Kidney (tissue), 22 donors: ENCODE measurements at places on chromosomes 7 and 10.

DNA sequence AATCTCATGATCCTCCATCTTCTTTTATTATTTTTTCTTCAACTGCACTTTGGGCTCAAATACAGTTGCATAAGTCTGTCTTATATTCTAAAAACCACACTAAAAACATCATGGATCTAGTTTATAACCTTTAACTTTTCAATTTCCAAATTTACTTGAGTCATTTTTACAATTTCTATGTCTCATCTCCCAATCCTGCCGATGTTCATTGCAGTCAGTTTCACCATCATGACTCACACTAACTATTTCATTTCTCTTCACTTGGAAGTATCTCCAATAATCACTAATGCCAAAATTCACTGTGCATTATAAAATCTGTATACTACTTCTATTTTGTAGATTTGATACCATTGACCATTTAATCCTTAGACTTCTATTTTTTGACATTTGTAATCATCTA, 806.9 kb upstream of the SORCS1 start:
- no peak for DNase-seq

DNA sequence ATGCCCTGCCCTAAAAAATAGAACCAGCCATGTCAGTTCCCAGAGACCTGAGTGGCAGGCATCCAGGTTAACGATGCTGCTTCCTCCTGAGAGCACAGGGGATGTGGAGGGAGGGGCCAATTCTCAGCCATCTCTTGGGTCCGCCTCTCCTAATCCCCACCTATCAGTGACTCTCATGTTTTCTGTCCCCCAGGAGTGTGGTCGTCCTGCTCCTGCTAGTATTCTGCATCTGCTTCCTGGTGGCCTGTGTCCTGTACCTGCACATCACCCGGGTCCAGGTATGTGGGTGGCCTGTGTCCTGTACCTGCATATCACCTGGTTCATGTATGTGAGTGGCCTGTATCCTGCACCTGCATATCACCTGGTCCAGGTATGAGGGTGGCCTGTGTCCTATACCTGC, 105.3 kb downstream of the ADCY1 start:
- no peak for DNase-seq

GRCh38 chr7:68748934-68749900, 849.1 kb upstream of the AUTS2 start:
- no peak for DNase-seq

DNA sequence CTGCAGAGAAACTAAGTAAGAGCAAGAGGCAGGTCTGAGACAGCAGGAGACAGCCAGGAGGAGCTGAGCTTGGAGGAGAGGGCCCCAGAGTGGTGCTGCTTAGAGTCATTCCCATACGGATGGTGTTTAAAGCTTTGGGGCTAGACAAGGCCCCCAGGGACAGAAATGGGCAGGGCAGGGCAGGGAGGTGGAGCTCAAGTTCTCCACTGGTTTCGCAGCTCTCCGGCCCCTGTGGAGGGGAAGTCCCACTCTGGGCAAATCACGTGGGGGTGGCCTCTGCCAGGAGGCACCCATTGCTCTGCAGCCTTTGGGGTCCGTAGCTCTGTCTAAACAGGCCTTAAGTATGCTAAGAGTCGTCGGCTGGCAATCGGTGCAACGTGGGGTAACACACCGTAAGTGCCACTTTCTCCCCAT, 1.0 kb upstream of the PTPRE start:
- DNase-seq = no peak

DNA sequence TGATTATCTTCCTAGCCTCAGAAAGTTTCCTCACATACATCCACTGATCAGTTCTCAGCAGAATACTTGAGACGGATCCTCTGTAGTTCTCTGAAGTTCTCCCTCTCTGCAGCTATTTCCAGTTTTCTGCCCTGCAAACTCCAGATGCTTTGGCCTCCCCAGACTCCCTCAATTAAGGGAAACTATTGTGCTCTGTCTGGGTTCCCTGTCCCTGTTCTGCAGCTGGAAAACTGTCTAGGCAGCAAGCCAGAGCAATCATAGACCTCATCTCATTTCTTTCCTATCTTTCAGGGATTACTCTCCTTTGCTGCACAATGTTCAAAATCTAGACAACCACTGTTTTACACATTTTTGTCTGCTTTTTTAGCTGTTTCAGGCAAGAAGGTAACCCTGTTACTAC, 9.2 kb downstream of the MICU1 start:
- DNase-seq = no peak

- peak; percentile 19 for DNase-seq
These were observed 164.6 kb upstream of the ZMIZ1 start for GRCh38 chr10:78904196-78904595.

DNA sequence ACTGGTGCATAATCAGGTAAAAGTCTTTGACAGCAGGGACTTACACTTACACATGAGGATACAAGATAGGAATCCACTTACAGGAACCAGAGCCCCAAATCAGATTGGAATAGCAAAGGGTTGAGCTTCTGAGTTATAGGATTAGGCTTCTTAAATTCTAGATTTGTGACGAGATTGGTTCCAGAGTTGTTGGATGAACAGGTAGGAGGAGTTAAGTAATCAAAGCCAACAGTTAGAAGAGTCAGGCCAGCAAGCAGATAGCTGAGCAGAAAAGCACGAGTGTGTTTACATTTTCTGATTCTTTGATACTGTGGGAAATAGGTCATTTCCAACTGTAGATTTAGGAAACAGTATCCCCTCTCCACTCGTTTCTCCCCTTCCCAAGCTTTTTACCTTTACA, 167.0 kb downstream of the MDFIC start:
- no peak for DNase-seq

- no peak for DNase-seq
These were observed 301.2 kb downstream of the PLXDC2 start for GRCh38 chr10:20117471-20117870.

GRCh38 chr10:83469728-83470331, 669.5 kb upstream of the GHITM start:
- no peak for DNase-seq

DNA sequence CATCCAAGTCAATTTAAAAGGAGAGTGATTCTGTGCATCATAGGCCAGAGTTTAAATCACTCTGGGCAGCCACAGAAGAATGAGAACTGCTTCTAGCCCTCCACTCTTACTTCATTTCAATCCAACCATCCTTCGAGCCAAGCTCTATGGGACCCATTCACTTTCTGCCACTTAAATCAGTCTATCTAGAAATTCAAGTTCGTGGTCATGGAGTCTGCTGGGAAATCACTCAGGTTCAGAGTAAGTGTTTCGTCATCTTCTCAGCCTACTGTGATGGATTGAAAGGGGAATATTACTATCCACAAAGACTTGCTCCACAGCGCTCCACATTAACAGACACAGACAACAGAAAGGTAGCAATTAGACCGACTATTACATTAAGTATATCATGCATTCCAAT, 4.6 kb downstream of the DCLRE1C start:
- no peak for DNase-seq

GRCh38 chr10:130808686-130809085, 502.8 kb downstream of the TCERG1L start:
- no peak for DNase-seq

DNA sequence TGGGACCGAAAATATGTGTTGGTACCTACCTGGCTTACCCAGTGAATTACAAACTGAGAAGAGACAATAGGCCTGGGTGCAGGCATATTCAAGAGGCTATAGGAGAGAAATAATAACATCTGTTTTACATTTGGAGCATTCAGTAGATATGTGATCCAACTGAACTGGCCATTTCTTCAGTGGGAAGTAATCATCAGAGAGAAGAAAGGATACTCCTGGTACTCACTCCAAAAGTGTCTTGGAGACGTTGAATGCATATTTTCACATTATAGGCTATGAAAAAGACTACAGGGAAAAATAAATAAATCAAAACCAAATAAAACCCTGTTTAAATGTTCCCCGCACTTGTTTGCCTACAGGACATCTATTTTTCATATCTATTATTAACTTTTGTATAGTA, 1680.3 kb downstream of the REEP3 start:
- no peak for DNase-seq

DNA sequence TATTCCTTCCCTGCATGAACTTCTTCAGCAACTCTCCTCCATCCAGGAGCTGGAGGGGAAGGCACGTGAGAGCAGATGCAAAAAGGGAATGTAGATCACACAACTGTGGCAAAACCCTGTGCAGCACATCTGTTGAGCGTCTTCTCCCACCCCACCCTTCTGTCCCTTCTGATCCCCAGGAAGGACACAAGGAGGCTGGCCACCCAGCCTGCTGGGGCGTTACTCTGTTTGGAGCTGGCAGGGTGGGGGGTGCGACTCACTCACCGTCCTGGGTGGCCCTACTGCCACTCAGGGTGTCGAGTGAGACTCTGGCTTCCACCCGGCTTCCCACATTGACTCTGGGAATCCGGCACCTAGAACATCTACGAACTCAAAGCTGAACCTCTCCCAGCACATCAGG, 10.2 kb upstream of the MMP21 start:
- no peak for DNase-seq

DNA sequence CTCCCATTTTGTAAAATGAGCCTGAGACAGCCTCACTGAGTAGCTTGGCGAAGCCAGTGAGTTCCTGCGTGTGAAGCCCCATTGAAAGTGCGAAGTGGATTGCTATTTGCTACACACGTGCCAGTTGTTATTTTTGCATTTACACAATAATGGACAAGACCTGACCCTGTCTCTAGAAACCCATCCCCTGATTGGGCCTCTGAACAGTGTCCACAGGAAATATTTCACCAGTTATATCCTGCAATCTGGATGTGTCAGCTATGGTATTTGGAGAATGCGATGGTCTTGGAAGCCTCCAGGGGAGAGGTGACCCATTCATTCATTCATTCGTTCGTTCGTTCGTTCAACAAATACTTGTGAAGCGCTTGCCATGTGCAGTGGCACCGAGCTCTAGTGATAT, 37.1 kb downstream of the COL13A1 start:
- no peak for DNase-seq

GRCh38 chr7:116162254-116162653, 48.1 kb upstream of the TES start:
- no peak for DNase-seq

GRCh38 chr7:155141562-155141961, 71.4 kb downstream of the HTR5A start:
- no peak for DNase-seq

DNA sequence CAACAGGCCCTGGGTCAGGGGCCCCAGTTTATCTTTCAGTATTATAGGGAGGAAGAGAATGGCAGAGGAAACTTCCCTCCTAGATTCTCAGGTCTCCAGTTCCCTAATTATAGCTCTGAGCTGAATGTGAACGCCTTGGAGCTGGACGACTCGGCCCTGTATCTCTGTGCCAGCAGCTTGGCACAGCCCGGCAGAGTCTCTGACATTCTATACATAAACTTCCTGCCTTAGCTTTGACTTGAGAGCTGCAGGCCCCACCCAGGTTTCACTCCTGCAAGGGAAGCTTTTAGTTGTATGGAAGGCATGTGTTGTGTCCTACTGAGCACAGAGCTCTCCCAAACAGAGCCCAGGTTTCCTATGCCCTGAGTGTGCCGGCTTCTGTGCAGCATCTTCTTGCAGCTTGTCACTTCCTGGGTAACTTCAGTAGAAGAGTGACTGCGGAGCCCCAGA, 205.6 kb upstream of the PRSS58 start:
- DNase-seq = no peak

- peak; percentile 98 for DNase-seq
These were observed 3.1 kb downstream of the ADIRF start for GRCh38 chr10:86971232-86971991.

GRCh38 chr7:124060528-124060927, 27.7 kb upstream of the TMEM229A start:
- DNase-seq = no peak

DNA sequence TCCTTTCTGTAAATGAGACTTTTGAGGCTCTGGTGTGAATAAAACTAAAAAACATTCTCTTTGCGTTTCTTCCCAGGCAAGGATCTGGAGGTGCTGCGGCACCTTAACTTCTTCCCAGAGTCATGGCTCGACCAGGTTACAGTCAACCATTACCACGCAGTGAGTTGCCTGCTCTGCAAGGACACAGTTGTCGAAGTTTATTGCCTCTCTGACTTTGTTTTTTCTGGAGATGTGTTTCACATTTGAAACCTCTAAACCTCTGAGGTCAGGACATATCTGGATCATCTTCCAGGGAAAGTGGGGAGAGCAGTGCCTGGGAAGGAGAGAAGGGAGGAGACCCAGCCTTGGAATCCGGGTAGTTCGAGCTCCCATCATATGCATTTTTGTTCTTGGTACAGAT, 43.4 kb upstream of the PLEKHA1 start:
- DNase-seq = no peak

DNA sequence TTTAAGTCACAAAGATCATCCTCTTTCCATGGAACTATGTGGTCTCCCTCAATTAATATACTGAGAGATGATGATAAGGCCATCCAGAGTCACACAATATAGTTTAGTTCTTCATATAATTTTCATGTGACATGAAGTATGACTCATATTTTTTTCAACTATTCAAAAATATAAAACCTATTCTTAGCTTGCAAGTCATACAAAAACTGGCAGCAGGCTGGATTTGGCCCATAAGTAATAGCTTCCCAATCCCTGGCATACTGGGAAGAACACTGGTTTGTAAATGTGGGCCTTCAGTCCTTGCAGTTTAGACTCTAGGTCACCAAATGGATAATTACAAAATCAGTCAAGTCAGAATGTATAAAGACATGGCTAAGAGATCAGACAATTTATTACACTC, 356.6 kb downstream of the PPP1R3A start:
- DNase-seq = no peak

GRCh38 chr10:77636967-77637531, 559 bp downstream of the KCNMA1 start:
- DNase-seq = peak; percentile 23

GRCh38 chr7:106347229-106347833, 62.5 kb upstream of the NAMPT start:
- DNase-seq = no peak

- no peak for DNase-seq
These were observed 628.8 kb downstream of the SUGCT start for GRCh38 chr7:40763319-40764287.

DNA sequence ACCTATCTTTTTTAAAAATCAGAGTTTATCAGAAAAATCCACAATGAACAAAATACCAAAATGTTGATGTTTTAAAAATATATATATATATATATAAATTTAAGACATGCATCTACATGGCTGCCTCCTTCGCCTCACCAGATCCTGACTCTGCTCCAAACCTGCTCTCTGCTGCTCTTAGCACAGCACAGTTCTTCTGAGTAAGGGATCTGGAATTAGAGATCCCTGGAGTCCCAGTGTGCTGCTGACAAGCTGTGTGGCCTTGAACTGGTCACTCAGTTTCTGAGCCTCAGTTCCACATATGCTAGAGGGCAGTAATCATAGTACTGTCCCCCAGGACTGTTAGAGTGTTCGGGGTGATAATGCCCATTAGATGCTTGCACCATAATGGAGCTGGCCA, 53.1 kb upstream of the AQP1 start:
- DNase-seq = no peak
